Daoy (cell line): ENCODE measurements at places on chromosomes 4 and X. TPM values are rescaled to one million over a fixed set of nuclear protein-coding genes. Genes with fewer than 3 reads are reported as not detected.
A peak's percentile ranks its signal among the peaks of the same experiment; 100 is the strongest.

EGF gene
- total RNA-seq, result 4.7 and 7.3 TPM in 2 replicates

HSD17B13 gene
- total RNA-seq, result not detected in 2 replicates

PTTG2 gene
- total RNA-seq, result not detected in 2 replicates

VCX3A gene
- 1.4 TPM in 1 of 2 replicates, not detected in the other for total RNA-seq

FOXR2 gene
- total RNA-seq, result 6.0 and 7.2 TPM in 2 replicates

STBD1 gene
- total RNA-seq, result 0.57 and 1.8 TPM in 2 replicates

FRMD7 gene
- total RNA-seq, result not detected in 2 replicates

- no peak for DNase-seq
Measured at GRCh38 chr4:148441624-148441985, 609 bp downstream of the NR3C2 start.

GRCh38 chr4:154364066-154364845, 127.3 kb downstream of the DCHS2 start:
- no peak for DNase-seq

GRCh38 chrX:133980406-133980805, 5.0 kb downstream of the GPC3 start:
- DNase-seq, result no peak

DNA sequence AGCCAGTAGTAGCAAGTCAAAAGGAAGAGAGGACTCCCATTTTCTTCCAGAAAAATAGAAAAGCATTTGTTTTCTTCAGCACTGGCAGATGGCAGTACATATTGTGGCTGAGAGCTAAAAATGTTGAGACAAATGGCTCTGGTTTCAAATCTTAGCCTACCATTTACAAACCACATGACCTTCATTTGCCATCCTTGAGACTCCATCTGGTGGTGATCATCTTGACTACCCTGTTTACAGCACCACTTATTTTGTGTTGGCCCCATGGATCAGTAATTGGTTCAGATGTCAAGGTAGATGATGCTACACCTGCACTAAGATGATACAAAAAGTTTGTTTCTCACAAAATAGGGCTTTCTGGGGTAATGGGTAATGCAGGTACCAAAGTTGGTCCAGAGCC, 951.8 kb upstream of the IGFBP7 start:
- no peak for DNase-seq

- DNase-seq, result no peak
Measured at GRCh38 chrX:115339441-115340025, 50.0 kb downstream of the LUZP4 start.

GRCh38 chr4:80187677-80188076, 9.6 kb upstream of the PRDM8 start:
- DNase-seq, result no peak

DNA sequence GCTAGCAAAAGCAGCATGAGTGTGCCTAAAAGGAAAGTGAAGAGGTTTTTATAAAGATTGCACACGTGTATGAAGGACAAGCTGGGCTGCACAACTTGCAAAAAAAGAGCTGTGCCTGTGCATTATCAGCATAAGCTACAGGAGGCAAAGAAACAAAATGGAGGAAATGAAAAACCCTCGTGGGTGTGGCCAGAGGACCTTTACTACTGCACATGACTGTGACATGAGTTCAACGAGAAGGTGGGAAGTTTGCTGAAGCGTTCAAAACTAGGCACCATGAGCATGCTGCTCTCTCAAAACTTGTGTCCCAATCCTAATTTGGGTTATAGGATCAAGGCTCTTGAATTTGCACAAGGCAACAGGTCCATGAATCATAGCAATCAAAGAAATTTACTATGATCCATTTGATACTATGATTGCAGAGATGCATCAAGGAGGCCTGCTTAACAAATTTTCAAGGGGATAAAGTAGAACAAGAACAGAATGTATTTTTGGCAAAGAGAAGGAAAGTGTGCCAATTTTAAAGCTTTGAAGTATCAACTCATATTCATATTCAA, 38.1 kb upstream of the CXorf38 start:
- DNase-seq, result no peak

DNA sequence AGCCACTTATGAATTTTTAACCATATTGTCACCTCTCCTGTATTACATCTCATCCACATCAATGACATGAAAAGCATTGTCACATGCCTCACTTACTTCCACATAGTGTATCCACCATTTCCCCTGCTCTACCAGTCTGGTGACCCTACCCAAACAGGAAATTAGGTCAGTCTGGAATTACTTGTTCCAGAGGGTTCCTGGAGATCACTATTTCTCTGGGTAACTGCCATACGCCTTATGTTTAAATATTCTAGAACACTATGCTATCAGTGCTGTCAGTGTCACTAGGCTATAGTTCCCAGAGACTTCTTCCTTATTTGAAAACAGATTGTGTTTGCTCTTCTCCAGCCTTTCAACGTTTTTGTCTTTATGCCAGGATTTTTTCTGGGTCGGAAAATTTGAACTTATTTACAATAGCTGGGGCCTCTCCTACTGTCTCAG, 15.0 kb downstream of the SRPX2 start:
- no peak for DNase-seq

GRCh38 chrX:3526731-3527130, 180.3 kb upstream of the MXRA5 start:
- DNase-seq, result no peak

- DNase-seq, result no peak
Measured at GRCh38 chrX:23633834-23634580, 33.3 kb upstream of the PRDX4 start.

DNA sequence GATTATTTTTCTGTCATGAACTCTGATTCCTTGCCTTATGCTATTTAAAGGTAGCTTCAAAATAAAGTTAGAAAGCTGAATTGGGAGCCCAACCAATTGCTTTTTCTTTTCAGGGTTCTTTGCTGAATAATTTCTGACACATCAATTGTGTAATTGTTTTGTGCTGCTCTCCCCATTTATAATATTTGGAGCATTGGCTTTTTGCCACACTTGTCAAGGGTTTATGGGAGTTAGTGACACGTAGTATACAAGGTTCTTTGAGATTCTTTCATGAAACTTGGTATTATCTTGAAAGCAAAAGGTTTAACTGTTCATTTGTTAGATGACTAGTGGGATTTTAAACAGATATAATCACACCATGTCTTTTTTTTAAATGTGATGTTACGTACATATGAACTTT, 80.9 kb downstream of the POLA1 start:
- no peak for DNase-seq

DNA sequence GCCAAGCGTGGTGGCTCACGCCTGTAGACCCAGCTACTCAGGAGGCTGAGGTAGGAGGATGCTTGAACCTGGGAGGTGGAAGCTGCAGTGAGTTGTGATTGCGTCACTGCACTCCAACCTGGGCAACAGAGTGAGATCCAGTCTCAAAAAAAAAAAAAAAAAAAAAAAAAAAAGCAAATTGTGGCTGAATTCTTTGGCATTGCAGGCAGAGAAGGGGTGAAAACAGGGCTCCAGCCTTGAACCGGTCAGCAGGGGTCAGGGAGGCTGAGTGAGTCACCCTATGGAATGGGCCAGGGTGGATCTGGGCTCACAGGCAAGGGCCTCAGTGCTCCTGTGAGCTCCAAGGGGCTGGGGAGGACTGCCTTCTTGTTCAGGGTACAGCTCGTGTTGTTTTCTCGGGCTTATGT, 13.2 kb upstream of the FAM3A start:
- DNase-seq, result no peak

GRCh38 chr4:4339504-4340085, 47.3 kb upstream of the NSG1 start:
- DNase-seq, result no peak

DNA sequence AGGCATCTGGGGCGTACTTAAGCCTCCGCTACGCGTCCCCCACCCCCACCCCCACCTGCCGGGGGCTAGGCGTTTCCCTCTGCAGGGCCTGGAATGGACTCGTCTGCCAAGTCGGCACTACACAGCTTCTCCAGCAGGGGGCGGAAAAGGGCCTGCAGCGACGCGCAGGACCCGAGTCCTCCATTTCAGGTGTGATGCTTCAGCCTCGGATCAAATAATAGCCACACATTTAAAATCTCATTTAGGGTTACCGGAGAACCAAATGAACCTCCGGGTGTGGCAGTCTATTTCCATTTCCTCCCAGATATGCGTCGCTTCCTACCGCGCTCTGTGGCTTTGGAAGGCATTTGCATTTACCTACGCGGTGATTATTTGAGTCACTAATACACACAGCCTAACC, 2.9 kb downstream of the PAK3 start:
- DNase-seq, result peak; percentile 23

- no peak for DNase-seq
Measured at GRCh38 chr4:165383591-165384073, 4.8 kb downstream of the CPE start.

- DNase-seq, result no peak
Measured at GRCh38 chrX:28311466-28311865, 275.8 kb upstream of the IL1RAPL1 start.

- DNase-seq, result peak; percentile 1
Measured at GRCh38 chr4:101081695-101082369, 265.5 kb downstream of the PPP3CA start.
